Effector memory CD8-positive, alpha-beta T cell (primary cell): ENCODE measurements at places on chromosomes 6 and 20.

- DNase-seq, result no peak
Measured at GRCh38 chr20:37502654-37503053, 18.4 kb upstream of the NNAT start.

DNA sequence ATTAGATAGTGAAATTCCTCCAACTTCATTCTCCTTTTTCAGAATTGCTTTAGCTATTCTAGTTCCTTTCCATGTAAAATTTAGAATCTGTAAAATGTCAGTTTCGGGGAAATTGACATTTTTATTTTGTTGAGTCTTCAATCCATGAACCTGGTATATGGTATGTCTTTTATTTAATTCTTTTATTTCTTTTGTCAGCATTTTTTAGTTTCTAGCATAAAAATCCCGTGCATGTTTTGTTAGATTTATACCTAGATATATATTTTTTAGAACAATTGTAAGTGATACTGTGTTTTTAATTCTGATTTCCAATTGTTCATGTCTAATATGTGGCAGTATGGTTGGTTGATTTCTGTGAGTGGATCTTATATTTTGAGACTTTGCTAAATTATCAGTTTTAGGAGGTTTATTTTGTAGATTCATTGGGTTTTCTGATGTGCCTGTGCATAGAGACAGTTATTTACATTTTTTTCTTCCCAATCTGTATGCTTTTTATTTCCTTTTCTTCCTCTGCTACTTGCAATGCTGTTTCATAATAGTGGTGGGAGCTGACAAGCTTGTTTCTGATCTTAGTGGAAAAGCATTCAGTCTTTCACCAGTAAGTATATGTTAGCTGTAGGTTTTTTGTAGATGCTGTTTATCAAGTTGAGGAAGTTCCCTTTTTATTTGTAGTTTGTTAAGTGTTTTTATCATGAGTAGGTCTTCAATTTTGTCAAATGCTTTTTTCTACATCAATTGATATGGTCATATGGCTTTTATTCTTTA is 13.7 kb downstream of the TAB2 start:
- DNase-seq, result no peak

DNA sequence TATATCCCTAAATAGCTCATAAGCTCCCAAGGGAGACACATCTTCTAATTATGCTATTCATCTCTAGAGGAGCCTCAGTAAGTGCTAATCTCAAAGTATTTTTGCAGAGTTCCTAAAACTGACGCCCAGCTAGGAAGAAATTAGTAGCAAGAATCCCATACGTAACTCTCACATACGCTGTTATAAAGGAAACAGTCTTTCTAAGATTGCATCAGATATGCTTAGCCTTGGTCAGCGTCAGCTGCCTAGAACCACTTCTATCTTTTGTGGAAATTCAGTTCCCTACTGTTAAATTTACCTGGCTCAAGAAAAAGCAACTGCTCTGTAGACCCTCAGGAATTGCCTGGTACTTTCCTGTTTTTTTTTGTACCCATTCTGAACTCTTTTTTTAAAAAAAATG is 13.6 kb downstream of the RIPOR2 start:
- no peak for DNase-seq

DNA sequence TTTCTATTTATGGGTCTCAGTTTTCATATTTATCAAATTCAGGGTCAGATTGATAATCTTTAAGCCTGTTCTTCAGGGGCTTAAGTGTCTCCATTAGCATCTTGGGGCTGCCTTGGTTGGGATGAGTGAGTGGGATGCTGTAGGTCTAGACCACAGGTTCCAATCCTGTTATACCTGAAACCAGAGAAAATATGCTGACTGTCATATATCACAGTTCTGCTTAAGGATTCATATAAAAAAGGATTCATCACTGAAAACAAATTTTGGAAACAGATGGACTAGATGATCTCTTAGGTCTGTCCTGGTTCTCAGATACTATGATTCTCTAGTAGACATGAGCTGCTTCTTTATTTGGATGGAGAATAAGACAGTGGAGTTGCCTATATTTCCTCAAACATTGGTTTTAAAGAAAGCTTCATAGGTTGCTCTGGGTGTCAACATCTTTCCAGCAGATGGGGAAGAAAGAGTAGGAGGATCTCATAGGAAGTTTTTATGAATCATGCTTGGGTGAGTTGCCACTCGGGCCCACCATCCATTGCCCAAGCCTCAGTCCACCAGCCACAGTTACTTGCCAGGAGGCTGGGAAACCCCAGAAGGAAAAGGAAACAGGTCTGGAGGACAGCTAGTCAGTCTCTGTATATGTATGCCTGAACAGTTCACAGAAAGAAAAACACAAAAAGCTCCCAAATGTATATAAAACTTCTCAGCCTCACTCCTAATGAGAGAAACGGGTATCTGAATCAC is 42.9 kb upstream of the MAP7 start:
- DNase-seq, result no peak

GRCh38 chr6:53994201-53994600 is 117.0 kb upstream of the MLIP start:
- no peak for DNase-seq

DNA sequence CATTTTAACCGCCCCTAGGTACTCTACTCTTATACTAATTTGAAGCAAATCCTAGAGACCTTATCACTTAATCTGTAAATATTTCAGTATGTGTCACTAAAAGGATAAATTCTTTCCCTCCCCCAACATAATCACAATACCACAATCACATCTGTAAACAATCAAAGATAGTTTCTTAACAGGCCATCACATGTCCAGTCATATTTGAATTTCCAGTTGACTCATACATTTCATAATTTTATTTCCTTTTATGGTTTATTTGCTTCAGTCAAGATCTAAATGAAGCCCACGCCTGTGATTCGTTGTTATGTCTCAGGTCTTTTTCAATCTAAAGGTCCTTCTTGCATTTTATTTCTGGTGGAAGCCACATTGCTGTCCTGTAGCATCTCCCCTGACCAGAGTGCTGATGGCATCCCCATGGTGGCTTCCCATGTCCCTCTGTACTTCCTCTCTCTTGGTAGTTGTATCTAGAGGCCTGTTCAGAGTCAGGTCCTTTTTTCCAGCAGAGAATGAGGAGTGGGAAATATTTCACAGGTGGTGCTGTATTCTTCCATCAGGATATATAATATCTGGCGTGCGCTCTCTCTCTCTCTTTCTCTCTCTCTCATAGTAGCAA is 128.6 kb upstream of the SLC22A23 start:
- DNase-seq, result no peak

DNA sequence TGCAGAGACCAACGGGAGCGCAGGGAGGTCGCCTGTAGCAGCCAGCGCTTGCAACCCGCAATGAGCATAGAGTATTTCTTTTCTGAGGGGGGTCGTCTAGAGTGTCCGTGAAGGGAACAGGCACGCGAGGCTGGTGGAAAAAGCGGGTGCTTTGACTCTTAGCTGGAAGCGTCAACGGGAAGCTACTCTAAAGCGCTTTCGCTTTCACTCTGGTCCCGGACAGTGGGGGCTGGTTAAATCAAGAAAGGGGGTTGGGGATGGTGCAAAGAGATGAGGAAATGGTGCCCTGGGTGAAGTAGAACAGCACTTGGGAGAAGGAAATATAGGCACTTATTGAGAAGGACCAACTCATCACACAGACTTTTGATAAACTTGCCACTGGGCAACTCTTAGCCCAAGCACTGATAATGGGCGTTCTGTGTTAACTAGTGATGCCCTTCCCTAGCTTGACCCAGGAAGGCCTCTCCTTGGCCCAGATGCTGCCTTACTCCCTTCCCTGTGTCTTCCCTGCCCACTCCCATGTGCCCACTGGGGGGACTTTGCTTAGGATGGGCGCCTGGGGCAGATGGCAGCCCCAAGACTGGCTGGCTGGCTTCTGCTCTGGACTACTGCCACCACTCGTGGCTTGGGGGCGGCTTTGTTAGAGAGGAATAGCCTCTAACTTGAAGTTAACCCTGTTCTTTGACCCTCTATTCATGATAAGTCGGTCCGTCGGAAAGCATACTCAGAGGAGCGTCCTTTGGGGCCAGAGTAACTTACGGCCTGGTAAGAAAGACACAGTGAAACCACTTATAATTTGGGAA is 585 bp downstream of the PSMB9 start:
- peak; percentile 40 for DNase-seq

DNA sequence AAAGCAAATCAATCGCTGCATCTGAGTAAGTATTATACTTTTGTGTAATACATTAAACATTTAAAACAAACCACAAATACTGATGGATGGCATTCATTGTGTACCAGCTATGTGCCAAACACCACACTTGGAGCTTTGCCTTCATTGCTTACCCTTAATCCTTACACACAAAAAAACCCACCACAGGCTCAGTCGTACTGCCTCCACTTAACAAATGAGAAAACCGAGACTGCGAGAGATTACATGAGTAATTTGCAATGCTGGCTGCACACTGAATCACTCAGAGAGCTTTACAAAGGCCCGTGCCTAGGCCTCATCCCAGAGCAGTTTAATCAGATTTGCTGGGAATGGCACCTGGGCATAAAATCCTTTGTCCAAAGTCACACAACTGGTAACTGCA is 130.5 kb downstream of the EDN1 start:
- no peak for DNase-seq

DNA sequence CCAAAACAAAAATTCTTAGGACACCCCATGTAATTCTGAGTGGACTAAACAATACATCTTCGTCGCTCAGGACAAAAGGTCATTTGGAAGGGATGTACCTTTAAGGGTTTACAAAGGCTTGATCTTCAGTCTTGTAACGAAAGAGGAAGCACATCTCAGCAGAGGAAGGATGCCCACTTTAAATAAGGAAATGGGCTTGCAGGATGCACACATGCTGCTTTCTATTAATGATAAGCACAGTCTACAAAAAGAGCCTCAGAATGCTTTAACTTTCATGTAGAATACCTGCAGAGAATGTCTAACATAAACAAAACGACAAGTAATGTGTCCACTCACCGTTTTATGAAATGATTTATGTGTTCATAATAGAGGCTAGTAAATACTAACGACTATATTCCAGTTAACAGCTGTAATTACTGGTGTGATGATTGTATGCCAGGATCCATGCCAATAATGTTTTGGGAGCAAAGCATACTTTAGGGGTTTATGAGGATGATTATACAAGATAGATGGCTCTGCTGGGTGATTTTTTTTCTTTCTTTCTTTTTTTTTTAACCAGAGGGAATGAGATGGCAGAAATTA is 216.9 kb downstream of the GMDS start:
- DNase-seq, result no peak
